Umbilical cord (tissue), 2 donors: ENCODE measurements at places on chromosomes 4 and X. TPM values are rescaled to one million over a fixed set of nuclear protein-coding genes. Genes with fewer than 3 reads are reported as not detected.

DNA sequence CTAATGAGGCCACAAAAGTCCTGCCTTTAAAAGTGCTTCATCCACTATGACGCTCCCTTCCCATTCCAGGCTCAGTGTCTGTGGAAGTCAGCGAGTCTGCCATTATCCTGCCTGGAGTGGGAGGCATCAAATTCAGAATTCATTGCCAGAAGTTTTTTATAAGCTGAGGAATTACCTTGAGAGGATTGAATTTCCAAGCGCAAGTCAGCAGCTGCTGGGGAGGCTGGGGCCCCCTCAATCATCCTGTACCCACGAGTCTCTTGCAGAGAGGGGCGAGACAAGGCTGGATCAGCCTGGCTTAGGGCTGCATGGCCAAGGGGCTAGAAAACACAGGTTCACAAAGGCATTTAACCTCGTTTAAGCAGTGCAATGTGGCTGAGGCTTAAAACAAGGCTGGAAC is 170.5 kb upstream of the NOCT start:
- DNase-seq, result peak; percentile 28

The CCDC160 gene
- total RNA-seq, result not detected

DNA sequence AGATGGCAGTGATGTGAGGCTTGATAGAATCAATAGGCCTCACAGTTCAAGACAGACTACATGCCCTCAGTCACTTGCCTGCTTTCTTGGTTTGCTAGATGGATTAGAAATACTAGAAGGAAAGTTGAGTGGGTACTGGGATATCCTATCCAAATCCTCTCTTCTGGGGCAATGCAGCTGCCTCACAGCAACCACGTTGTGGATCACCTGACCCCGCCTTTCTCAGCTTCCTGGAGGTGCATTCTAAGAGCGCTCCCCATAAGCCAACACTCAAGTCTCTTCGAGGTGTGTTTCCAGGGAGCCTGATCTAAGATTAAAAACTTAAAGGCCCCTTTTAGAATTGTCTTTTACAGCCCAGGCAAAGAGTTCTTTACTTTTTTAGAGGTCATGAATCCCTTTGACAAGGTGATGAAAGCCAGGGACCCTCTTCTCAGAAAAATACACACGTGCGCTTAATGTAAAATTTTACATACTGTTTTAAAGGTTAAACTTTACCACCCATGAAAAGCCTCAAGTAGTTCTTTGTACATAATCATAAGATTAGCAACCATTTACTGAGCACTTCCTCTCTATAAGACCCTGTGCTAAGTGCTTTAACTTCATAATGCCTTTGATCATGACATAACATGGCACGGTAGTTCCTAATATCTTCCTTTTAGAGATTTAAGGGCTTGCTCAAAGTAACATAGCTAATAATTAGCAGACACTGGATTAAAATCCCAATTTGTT is 840 bp upstream of the RPL34 start:
- DNase-seq, result no peak

DNA sequence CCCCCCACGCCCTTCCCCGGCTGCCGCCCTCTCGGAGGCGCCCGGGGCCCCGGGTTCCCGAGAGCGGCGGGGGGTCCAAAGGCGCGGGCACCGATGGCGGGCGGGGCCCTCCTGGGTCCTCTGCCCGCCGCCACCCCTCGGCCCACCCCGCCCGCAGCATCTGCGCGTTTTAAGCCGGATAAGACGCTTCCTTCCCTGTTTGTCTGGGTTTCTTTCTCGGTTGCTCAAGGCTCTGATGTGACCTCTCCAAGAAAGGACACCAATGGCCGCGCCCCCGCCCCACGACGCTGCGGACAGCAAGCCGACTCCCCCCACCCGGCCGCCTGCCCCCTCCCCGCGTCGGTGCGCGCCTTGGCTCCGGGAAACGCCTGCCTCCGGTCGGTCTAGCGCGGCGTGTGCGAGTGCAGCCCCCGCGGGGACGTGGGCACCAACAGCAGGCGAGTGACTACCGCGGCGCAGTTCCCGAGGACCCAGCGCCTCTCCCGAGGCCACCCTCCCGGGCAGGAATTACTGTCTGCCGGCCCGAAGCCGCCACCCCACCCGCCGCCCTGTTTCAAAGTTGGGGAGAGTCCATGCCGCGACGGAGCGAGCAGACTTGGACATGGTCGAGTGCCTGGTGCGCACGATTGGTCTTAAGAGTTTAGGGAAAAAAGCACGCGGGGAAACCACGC is 21.1 kb upstream of the HMX1 start:
- no peak for DNase-seq

The SYN1 gene
- total RNA-seq, result not detected

The NKRF gene
- 4.8 TPM for total RNA-seq

- DNase-seq, result peak; percentile 83
These were observed 34.0 kb upstream of the GYPA start for GRCh38 chr4:144174401-144175067.

DNA sequence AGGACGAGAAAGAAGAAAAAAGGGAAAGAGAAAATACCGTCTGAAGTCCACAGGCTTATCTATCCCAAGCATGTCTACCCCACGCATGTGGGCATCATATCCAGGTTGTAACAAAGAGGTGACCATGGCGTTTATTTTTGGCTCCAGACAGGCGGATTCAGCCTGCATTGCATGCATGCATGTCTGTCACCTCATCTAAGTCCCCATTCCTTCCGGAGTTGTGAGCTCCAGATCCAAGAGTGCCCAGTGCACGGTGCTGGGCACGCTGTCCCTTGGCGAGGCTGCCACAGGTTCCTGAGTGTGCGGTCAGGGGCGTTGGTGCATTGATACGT is 905 bp upstream of the GALNTL6 start:
- DNase-seq, result peak; percentile 6

The SPACA5 gene
- total RNA-seq, result not detected

GRCh38 chr4:3375688-3376087 is 66.1 kb upstream of the HGFAC start:
- no peak for DNase-seq

The SMIM10L2A gene
- 6.5 TPM for total RNA-seq

The WAS gene
- 0.48 TPM for total RNA-seq

DNA sequence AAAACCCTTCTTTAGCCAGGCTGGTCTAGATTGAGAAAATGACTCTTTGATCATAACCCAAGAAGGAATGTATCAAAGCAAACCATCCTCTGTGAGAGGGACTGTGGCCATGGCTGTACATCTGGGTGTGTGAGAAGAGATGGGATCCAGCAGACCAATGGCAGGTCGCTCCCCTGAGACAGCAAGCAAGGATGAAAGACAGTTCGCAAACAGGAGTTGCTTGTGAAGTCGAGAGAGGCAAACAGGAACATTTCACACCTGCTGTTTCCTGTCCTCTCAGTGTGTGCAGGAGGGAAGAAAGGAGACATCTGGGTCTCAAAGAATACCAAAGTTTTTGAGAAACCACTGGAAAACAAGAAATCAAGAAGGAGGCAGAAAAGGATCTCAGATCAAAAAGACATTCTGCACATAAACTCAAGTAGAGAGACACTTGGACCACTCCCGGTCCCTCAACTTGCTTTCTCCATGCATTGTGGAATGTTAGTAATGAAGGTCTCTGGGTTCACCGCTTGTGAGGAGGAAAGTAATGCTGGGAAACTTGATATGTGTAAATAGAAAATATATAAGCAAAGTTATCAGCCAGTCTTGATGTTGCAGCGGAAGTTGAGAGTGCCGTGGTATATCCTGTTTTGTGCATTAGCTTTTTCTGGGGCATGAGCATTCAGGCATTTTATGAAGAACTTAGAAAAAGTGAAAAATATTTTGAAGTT is 327.5 kb downstream of the BMPR1B start:
- no peak for DNase-seq

DNA sequence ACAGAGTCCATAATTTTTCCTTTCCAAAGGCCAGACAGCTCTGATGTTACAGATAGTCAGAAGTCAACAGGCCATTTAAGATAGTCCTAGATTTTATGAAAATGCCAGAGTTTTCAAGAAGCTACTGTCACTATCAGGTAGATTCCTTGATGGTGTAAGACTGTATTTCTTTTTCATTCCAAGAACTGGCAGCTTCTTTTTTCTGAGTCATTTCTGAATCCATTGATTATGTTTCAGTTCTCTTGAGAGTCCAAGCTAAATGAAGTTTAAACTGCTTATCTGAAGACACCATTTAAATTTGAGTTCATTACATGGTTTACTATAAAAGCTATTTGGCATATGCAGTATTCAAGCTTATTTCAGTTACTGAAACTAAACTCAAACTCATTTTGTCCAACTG is 44.6 kb downstream of the RASSF6 start:
- no peak for DNase-seq

The C4orf36 gene
- total RNA-seq, result not detected

The PGAM4 gene
- not detected for total RNA-seq

The TLR10 gene
- total RNA-seq, result 2.9 TPM

GRCh38 chr4:124389591-124389990 is 322.9 kb downstream of the ANKRD50 start:
- DNase-seq, result peak; percentile 9

DNA sequence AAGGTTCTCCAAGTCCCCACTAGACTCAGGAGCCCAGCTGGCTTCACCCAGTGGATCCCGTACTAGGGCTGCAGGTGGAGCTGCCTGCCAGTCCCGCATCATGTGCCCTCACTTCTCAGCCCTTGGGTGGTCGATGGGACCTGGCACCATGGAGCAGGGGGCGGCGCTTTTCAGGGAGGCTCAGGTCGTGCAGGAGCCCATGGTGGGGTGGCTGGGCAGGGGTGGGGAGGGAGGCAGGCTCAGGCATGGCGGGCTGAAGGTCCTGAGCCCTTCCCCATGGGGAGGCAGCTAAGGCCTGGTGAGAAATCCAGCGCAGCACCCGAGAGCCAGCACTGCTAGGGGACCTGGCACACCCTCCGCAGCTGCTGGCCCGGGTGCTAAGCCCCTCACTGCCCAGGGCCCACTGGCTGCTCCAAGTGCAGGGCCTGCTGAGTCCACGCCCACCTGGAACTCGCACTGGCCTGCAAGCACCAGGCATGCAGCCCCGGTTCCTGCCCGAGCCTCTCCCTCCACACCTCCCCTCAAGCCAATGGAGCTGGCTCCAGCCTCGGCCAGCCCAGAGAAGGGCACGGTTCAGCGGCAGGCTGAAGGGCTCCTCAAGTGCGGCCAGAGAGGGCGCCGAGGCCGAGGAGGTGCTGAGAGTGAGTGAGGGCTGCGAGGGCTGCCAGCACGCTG is 72.7 kb upstream of the SLIT2 start:
- DNase-seq, result no peak

The CPZ gene
- total RNA-seq, result 80.4 TPM

DNA sequence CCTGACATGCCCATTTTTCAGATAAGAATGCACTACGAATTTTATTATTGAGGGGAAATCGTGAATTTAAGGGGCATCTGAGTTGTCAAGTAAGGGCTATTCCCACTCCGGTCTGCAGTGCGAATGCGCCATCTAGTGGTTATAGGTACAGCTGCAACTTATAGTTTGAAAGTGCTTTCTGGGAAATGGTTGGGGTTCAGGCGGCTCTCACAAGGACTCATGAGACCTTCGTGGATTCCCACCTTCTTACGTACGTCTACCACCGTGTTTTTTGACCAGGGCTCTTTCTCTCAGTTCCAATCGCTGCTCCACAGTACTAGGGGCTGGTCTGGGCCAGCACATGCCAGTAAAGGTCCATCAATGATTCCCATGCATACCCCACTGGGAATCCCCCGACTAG is 12.3 kb downstream of the MSL3 start:
- DNase-seq, result peak; percentile 37

The RS1 gene
- 0.24 TPM for total RNA-seq

The DOK7 gene
- total RNA-seq, result 2.4 TPM

GRCh38 chr4:36026348-36026880 is 217.9 kb downstream of the ARAP2 start:
- no peak for DNase-seq

- peak; percentile 50 for DNase-seq
These were observed 149.8 kb downstream of the STIM2 start for GRCh38 chr4:27010334-27010940.

DNA sequence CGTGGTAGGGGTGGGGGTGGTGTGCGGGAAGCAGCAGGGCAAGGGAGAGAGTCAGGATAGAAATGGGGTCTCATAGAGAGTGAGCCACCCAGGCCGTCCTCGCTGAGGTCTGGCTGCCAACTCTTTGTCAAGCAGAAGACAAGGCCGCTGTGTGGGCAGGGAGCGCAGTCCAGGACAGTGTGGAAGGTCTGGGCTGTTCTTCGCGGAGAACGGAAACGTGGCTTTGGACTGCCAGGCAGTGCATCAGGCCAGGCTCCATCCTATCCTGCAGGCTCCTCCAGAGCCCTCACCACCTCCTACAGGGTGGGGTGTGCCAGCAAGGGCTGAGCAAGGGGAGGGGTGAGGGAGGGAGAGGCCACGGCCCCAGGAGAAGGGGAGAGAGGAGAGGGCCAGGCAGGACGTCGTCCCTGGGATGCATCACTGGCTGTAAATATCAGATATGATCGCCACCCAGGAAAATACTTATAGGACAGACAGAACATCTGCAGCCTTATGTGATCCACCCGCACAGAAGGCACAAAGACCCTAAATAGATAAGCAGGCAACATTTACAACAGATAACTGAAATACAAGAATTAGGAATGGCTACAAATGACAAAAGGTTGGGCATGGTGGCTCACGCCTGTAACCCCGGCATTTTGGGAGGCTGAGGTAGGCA is 85.3 kb downstream of the ABLIM2 start:
- DNase-seq, result no peak

The TRAPPC11 gene
- total RNA-seq, result 64.5 TPM

DNA sequence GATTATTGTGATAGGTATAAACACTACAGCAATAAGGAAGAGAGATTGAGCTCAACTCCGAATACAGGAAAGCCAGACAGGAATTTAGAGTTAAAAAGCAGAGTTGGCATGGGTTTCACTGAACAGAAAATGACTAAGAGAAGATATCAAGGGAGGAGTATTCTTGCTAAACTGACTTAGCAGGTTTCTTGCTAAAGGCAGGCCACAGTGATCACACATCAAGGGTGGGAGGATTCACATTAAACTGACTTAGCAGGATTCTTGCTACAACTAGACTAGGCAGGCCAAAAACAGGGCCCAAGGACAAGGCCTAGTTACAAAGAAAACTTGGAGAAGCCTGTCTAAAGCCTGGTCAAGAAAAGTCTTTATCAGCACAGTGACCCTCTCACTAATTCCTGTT is 195.1 kb downstream of the MAGEB5 start:
- peak; percentile 42 for DNase-seq

- DNase-seq, result no peak
These were observed 49.1 kb downstream of the MID1 start for GRCh38 chrX:10571260-10571659.

The PLAC8 gene
- 0.72 TPM for total RNA-seq

The RBM47 gene
- 15.9 TPM for total RNA-seq

The ASMT gene
- not detected for total RNA-seq

The XAGE3 gene
- not detected for total RNA-seq

- DNase-seq, result no peak
These were observed 44.5 kb downstream of the BRWD3 start for GRCh38 chrX:80765220-80765625.

GRCh38 chr4:81509822-81510221 is 38.1 kb upstream of the RASGEF1B start:
- DNase-seq, result no peak
